Osteoblast (primary cell): ENCODE measurements at places on chromosomes 3 and 15. TPM values are rescaled to one million over a fixed set of nuclear protein-coding genes. Genes with fewer than 3 reads are reported as not detected.

The LMAN1L gene
- under 0.01 TPM in 1 of 2 replicates, not detected in the other for total RNA-seq

DNA sequence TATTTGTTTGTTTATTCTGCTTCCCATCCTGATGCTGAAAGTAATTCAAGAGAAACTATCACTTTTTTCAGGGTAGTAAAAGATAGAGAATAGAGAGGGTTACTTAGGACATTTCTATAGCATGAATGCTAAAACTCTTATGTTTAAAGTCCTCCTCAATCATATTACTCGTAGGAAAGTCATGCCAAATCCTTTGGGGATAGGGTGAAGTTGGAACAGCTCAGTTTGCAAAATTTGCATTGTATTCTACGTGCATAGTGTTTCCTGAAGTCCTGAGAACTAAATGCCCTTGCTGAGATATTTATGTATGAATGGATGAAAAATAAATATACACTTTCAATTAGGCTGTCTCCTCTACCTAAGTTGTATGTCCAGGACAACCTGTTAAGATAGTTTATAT, 14.6 kb downstream of the PLSCR5 start:
- H3K36me3 ChIP-seq: no peaks in the 10 kb centered on the region
- no peak overlapping the region for H3K27ac ChIP-seq
- no peak for DNase-seq
- H3K27me3 ChIP-seq: no peaks in the 10 kb centered on the region
- no peak overlapping the region for H3K4me3 ChIP-seq

The TMEM108 gene
- 0.29 and 0.36 TPM in 2 replicates for total RNA-seq

- peak overlapping the region; percentile 88 for H3K4me3 ChIP-seq
- peaks cover 14% of the 10 kb centered on the region for H3K4me1 ChIP-seq
- H3K36me3 ChIP-seq: no peaks in the 10 kb centered on the region
- no peaks in the 10 kb centered on the region for H3K27me3 ChIP-seq
These were observed 1.3 kb downstream of the NGLY1 start for GRCh38 chr3:25781758-25782594.

The PLCL2 gene
- total RNA-seq: 5.1 and 6.5 TPM in 2 replicates

- H3K4me3 ChIP-seq: no peak overlapping the region
- no peak for DNase-seq
- no peaks in the 10 kb centered on the region for H3K4me1 ChIP-seq
These were observed 325.5 kb downstream of the SI start for GRCh38 chr3:164752812-164753211.

GRCh38 chr3:42914771-42915515, 9.0 kb downstream of the ZNF662 start:
- H3K4me1 ChIP-seq: no peaks in the 10 kb centered on the region
- H3K27ac ChIP-seq: no peak overlapping the region
- H3K36me3 ChIP-seq: peaks cover 24% of the 10 kb centered on the region
- DNase-seq: no peak
- H3K4me3 ChIP-seq: no peak overlapping the region

- H3K4me3 ChIP-seq: no peak overlapping the region
- peaks cover 22% of the 10 kb centered on the region for H3K4me1 ChIP-seq
These were observed 5.5 kb downstream of the MEF2A start for GRCh38 chr15:99571299-99571698.

The CLDN18 gene
- total RNA-seq: not detected in 2 replicates

DNA sequence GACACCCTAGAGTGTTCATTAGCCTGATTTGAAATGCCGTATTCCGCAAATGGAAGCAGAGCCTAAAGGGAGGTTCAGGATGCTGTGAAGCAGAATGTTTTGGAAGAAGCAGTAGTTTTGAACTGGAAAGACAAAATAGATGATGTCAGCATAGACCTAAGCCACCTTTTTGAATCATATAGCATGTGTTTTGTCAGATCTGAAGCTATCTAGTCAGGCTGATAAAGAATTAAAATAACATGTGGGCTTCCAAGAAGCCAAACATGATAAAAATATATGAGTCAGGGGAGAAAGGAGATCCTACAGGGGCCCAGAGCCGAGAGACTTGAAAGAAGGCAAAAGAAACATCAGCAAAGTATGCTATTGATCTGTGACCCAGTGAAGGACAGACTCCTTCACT, 47.2 kb upstream of the RASA2 start:
- no peak overlapping the region for H3K4me3 ChIP-seq
- peak overlapping the region; percentile 37 for H3K27ac ChIP-seq
- H3K27me3 ChIP-seq: no peaks in the 10 kb centered on the region
- peaks cover 57% of the 10 kb centered on the region for H3K36me3 ChIP-seq
- peaks cover 66% of the 10 kb centered on the region for H3K4me1 ChIP-seq

- DNase-seq: no peak
- H3K27me3 ChIP-seq: no peaks in the 10 kb centered on the region
- H3K4me3 ChIP-seq: no peak overlapping the region
- no peak overlapping the region for H3K27ac ChIP-seq
These were observed 755.8 kb downstream of the ROBO1 start for GRCh38 chr3:79011821-79012529.

DNA sequence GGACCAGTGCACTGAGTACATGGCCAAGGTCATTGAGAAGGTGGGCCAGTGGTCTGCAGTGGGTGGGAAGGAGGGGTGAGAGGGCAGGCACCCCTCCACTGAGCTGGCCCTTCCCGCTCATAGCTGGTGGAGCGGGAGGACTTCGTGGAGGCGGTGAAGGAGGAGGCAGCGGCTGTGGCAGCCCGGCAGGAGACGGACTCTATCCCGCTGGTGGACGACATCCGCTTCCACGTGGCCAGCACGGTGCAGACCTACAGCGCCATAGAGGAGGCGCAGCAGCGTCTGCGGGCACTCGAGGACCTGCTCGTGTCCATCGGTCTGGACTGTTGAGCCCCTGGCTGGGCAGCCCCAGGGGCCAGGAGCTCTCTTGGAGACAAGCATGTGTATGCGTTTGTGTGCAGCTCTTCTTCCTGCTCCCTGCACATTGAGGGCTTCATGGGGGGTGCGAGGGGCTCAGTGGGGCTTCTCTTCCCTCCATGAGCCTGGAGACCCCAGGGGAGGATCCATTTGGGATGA, 7.5 kb downstream of the ABTB1 start:
- no peak overlapping the region for H3K4me3 ChIP-seq
- H3K27ac ChIP-seq: no peak overlapping the region
- DNase-seq: peak; percentile 44
- no peaks in the 10 kb centered on the region for H3K4me1 ChIP-seq

- no peak overlapping the region for H3K4me3 ChIP-seq
- peaks cover 19% of the 10 kb centered on the region for H3K27me3 ChIP-seq
These were observed 31.3 kb downstream of the TNIK start for GRCh38 chr3:171428892-171429291.

GRCh38 chr3:116449546-116450350, 4.5 kb upstream of the LSAMP start:
- no peaks in the 10 kb centered on the region for H3K27me3 ChIP-seq
- no peaks in the 10 kb centered on the region for H3K4me1 ChIP-seq
- H3K27ac ChIP-seq: no peak overlapping the region

DNA sequence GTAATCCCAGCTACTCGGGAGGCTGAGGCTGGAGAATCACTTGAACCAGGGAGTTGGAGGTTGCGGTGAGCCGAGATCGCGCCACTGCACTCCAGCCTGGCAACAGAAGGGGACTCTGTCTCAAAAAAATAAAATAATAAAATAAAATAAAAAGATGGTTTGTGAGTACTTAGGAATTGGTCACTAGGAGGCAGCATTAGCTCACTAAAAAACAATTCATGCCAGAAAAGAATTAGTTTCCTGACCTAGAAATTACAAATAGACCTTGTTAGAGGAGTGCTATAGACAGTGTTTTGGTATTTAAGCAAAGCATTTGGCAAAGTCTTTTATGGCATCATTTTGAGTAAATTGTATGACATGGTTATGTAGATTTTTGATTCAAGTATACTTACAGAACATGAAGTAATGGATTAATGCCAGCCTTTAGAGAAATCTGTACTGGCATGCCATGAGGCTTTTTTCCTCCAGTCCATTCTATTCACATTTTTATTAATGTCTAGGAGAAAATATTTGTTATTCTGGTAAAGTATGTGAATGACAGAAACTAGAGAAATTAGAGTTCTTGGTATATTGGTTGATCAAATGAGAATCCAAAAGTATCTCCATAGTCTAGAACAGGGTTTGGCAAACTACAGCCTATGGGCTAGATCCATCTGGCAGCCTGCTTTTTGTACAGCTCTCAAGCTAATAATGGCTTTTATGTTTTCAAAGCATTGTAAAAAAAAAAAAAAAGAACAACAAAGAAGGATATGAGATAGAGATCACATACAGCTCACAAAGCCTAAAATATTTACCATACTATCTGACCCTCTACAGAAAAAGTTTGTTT, 81.6 kb downstream of the LRRC49 start:
- DNase-seq: peak; percentile 11
- H3K4me1 ChIP-seq: peaks cover 12% of the 10 kb centered on the region
- no peaks in the 10 kb centered on the region for H3K36me3 ChIP-seq
- no peak overlapping the region for H3K27ac ChIP-seq

DNA sequence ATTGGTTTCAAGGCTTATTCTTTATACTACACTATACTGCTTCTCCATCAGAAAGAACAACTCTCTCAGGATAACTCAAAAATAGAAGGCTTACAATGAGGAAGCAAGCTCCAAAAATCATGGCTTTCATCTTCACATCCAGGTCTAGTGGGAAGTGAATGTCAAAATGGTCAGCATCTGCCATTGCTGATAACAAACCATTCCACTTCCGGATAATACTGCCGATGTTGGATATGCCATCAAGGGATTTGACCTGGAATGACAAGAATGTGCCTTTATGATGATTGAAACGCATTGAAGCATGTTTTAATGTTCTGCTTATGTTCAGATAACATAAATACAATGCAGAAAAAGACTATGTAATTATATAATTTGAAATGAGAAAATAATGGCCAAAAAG, 34.0 kb upstream of the PLOD2 start:
- no peak overlapping the region for H3K27ac ChIP-seq
- no peak for DNase-seq
- peaks cover 5% of the 10 kb centered on the region for H3K36me3 ChIP-seq
- H3K4me3 ChIP-seq: no peak overlapping the region
- no peaks in the 10 kb centered on the region for H3K4me1 ChIP-seq
- no peaks in the 10 kb centered on the region for H3K27me3 ChIP-seq
